ENCODE measurements at places on chromosomes 4 and X. TPM values are rescaled to one million over a fixed set of nuclear protein-coding genes. Genes with fewer than 3 reads are reported as not detected.

Gene SAGE1
- not detected for total RNA-seq

Gene S100P
- 0.41 TPM for total RNA-seq

Gene OTC
- total RNA-seq = 0.41 TPM

DNA sequence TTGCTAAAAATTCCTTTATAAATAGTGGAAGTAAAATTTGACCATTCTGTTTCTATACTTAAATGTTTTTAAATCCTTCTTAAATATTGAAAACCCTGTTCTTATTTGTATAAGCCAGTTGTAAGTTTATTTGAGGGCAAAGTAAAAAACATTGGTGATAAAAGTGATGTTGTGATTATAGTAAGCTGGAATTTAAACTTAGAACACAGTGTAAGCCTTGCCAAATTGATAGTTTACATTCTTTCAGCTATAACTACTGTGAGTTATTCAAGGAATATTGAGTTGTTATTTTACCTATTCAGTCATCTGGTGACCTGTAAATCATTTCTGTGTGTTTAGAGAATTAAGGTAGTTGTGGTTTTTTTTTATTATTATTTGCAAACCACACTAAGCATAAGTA, 9.6 kb downstream of the YY2 start:
- no peak for DNase-seq

DNA sequence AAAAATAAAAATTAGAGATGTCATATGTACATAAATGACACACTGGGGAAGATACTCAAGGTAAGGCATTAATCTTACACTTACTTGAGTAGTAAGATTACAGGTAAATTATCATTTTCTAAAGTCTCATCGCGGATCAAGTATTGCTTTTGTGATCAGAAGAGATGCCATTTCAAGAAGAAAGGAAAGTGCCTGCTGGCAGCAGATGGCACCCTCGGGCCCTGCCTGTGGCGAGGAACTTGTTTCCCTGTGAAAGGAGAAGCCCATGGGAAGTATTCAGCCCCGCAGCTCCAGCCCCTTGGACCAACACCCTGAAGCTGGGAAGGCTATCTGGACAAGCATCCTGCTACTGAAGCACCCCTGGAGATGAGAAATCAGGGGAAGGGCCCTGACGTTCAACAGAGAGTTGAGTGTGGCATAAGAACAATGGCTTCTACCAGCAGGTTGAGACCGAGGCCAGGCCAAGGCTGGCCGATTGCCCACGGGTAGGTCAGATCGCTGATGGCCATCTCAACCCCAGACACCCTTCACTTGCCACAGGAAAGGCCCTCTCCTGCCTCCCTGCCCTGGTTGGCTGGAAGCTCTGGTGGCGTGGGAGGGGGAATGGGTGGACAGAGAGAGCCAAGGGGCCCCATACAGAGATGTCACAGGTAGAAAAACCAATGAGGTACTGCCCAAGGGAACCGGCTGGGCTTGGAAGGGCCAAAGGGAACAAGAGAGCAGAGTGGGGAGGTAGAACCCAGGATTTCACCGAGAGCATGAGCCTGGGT, 18.8 kb upstream of the MXD4 start:
- no peak for DNase-seq

DNA sequence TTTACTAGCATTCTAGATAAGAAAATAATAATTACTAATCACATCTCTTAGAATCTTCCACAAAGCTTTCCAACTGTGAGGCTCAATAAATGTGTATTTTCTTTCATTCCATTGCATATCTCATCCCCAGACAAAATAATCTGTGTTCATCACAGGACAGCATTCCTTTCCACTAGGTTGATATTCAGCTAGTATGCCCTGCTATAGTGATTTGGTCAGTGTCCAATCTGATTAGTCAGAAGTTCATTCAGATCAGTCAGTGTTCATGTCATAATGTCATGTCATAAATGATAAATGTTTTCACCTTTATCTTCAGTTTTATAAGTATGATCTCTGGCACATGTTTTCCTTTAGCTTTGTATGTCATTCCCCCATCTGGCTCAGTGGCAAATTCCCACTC, 611.4 kb downstream of the KCTD8 start:
- no peak for DNase-seq

DNA sequence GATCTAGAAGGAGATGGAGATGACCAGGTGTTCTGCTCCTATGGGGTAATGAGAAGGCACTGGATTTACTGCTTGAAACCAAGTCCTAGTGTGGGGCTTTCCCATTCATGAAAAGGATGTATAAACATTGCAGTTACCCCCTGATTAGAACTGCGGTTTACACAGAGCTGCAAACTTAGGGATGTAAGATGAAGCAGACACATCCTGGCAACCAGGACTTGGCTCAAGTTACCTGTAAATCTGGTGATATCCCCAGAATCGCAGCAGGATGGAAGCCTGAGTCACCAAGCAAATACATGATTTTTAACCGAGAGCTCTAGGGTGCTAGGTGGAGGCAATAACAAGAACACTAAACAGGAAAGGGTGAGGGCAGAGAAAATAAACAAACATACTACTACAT, 178.6 kb upstream of the MAMLD1 start:
- no peak for DNase-seq

DNA sequence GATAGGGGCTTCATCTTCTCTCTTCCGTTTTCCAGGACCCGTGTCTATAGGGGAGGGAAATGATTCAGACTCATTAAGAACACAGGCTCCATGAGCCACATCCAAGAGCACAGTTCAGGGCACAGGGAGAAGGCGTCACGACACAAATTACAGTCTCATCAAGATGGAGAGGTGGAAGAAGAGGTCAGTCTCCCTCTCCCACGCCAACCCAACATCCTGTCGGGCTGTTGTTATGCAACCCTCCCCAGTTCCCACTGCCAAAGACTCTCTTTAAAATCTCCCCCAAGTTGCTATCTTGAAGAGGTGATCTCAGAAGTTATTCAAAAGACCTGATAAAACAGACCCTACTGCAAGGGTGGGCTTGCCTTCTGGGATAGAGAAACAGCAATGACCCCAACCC, 12.6 kb downstream of the ZMYM3 start:
- DNase-seq = no peak

DNA sequence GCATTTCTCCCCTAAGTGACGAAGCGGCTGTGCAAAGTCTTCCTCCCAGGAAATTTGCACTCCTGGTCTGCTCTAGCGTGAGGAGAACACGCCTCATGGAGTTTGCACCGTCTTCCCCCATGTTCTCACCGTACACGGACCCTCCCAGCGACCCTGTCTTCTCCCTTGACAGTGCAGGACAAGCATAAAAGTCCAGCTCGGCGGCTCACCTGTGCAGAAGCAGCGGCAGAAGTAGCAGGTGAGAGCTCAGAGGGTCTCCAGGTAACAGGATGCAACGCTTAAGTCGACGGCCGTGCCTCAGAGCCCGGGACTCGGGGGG, 314 bp downstream of the P2RY8 start:
- no peak for DNase-seq

DNA sequence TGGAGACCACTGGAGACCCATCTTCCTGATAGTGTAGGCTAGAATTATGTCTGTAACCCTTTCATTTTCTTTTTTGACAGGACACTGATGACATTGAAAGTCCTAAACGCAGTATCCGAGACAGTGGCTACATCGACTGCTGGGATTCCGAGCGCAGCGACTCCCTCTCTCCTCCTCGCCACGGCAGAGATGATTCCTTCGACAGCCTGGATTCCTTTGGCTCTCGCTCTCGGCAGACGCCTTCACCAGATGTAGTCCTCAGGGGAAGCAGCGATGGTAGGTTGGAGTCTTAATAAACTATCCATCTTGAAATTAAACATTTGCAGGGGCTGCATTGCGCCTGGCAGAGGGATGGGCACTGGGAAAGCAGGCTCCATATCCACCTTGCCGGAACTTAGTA, 75.4 kb downstream of the LIMCH1 start:
- DNase-seq = no peak

DNA sequence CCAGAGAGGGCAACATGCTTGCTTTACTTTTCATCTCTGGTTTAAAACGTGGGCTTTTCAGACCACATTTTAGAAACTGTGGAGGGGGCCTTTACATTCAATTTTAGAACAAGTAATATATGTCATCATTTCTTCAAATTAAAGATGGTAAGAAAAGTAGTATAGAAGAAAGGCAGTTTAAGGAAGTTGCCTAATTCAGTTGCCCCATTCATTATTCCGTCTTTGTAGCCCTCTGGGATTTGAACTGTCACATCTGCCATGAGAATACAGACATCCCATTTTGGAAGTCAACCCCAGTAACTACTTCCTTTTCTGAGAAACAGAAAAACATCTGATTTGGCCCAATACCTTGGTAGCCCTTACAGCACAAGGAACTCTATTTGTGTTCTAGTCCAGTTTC, 61.2 kb downstream of the PASD1 start:
- DNase-seq = no peak

- DNase-seq = no peak
Measured at GRCh38 chr4:119210775-119211174, 1.7 kb upstream of the USP53 start.

All from frontal cortex (tissue), 4 donors.